ENCODE measurements at places on chromosomes 2 and 18.

DNA sequence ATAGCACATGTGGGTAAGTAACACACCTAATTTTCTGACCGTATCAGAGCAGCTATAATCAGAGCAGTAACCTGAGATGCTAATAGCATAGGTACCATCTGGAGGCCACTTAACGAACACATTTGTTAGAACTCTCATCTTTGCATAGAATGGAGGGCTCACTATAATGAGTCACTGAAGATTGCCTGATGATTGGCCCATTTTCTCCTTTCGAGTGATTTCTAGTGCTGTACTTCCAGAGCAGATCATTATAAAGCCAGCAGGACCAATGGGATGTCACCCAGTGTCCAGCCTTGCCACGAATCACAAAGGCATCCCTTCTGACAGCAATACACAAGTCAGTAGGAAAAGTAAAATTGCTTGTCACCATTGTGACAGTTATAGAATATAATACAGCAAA lies 81.7 kb upstream of the REV1 start:
- no peak for DNase-seq

GRCh38 chr2:67752199-67752598 lies 310.6 kb downstream of the C1D start:
- DNase-seq = no peak

- no peak for DNase-seq
These were observed 85.4 kb upstream of the CABLES1 start for GRCh38 chr18:23049698-23050373.

- no peak for DNase-seq
These were observed 17.2 kb downstream of the SLC30A3 start for GRCh38 chr2:27245626-27246025.

GRCh38 chr18:48943736-48944527 lies 6.8 kb downstream of the SMAD7 start:
- no peak for DNase-seq

- no peak for DNase-seq
These were observed 42.4 kb downstream of the LRRFIP1 start for GRCh38 chr2:237669628-237670392.

- DNase-seq = peak; percentile 38
These were observed 110.2 kb downstream of the MDH1 start for GRCh38 chr2:63698786-63699548.

DNA sequence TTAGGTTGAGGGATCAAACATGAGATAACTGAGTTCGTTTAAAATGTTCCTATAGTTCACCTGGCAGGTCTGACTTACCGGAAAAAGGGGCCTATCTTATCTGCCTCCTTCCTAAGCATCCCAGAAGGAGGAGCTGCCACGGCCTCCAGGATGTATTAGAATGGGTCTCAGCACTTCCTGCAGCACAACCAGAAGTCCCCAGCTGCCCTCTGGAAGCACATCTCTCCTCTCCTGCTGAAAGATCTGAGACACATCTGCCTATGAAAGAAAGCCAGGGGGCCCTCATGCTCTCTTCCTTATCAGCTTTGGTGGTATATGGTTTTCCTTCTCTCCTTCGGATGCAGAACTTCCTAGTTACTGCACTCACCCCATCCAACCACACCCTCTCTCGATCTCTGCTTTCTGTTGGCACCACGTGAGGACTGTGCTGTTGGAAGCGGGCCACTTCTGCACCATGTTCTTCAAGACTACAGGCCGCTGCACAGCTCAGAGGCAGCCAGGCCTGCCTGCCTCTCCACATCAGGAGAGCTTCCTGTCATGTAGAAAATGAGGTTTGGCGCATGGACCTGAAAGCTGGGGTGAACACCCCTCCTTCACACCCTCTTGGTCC lies 6.5 kb downstream of the IGFBP5 start:
- DNase-seq = no peak

- no peak for DNase-seq
These were observed 20.3 kb upstream of the MARCO start for GRCh38 chr2:118921646-118922045.

DNA sequence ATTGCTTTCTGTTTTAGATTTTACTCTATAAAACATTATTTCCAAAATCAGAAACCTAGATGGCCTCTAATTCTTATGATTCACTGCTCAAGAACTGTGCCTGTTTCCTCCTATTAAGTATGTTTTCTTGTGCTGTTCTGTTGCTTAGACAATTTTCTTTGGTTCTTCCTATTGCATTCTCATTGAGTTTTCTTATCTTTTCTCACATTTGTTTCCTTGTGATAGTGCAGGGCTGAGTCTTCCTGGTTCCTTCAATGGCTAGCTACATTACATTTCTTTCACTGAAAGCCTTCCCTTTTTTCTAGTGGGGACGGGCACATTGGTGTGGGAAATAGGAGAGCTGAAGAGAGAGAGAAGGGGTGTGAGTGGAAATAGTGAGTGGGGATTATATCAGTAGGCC lies 183.4 kb downstream of the CALCRL start:
- no peak for DNase-seq

GRCh38 chr2:170420961-170421687 lies 243.2 kb downstream of the MYO3B start:
- no peak for DNase-seq

- peak; percentile 44 for DNase-seq
These were observed 138.4 kb downstream of the OTX1 start for GRCh38 chr2:63189026-63189425.

DNA sequence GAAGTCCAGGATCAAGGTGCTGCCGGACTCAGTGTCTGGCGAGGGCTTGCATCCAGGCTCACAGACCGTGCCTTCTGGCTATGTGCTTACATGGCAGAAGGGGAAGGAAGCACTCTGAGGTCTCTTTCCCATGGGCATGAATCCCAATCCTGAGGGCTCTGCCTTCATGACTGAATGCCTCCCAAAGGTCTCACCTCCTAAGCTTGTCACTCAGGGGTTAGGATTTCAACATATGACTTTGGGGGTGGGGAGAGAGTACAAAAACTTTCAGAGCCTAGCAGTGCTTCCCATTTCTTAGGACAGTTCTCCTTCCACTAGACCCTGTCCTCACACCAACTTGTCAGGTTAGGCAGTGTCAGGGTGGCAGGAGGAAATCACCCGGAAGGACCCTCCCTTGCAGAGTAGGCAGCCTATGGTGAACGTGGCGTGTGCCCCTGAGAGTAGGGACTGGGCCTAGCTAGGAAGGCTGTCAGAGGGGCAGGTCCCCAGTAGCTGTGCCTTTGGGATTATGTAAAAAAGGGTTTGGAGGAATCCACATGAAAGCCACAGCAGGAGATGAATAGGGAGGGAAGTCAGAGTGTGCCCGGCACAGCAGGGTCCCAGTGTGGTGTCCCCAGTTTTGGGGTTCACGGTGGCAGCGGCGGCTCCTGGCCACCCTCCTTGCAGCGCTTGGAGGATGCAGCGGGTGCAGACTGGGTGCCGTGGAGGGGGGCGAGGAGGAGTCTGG lies 233.3 kb downstream of the LDLRAD4 start:
- DNase-seq = no peak

DNA sequence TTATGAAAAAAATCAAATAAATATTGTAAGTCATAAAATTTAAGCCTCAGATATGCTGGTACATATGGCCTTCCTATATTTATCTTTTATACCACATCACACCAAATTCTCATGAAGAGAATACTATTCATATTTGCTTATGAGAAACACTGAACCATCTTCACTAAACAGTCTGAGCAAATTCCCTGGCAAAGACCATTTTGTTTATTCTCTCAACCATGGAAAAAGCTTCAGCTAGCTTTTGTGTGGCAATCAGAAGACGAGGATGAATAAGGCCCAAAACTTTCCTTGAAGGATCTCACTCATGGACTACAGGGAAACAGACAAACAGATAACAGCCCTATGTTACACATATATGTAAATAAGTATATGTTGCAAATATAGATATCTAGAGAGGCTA lies 252.1 kb downstream of the TMX3 start:
- DNase-seq = no peak

- no peak for DNase-seq
These were observed 132.1 kb upstream of the CTDP1 start for GRCh38 chr18:79547413-79548076.

GRCh38 chr18:22933966-22934423 lies 867 bp downstream of the RBBP8 start:
- no peak for DNase-seq

GRCh38 chr2:241136661-241137260 lies 12.5 kb downstream of the PASK start:
- no peak for DNase-seq

GRCh38 chr18:13610555-13611141 lies 115.7 kb downstream of the FAM210A start:
- DNase-seq = no peak

- DNase-seq = no peak
These were observed 1036.5 kb upstream of the CNTNAP5 start for GRCh38 chr2:122988395-122989221.

DNA sequence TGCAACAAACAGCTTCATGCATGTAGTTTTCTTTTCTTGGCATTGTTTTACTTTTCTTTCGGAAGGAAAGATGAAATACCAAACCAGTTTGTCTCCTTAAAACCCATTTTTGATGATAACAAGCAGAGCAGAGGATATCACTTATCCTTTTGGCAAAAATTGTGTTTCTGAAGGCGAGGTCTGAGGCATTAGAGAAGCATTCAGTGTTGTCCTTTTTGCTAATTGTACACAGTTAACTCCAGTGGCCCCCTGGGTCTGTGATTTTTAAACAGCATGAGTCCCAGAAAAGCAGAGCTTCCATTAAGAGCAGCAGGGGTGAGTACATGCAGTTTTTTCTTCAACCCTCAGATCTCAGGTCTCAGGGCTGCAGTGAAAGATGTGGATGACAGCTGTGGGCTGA lies 41.3 kb downstream of the TTC39C start:
- DNase-seq = no peak

DNA sequence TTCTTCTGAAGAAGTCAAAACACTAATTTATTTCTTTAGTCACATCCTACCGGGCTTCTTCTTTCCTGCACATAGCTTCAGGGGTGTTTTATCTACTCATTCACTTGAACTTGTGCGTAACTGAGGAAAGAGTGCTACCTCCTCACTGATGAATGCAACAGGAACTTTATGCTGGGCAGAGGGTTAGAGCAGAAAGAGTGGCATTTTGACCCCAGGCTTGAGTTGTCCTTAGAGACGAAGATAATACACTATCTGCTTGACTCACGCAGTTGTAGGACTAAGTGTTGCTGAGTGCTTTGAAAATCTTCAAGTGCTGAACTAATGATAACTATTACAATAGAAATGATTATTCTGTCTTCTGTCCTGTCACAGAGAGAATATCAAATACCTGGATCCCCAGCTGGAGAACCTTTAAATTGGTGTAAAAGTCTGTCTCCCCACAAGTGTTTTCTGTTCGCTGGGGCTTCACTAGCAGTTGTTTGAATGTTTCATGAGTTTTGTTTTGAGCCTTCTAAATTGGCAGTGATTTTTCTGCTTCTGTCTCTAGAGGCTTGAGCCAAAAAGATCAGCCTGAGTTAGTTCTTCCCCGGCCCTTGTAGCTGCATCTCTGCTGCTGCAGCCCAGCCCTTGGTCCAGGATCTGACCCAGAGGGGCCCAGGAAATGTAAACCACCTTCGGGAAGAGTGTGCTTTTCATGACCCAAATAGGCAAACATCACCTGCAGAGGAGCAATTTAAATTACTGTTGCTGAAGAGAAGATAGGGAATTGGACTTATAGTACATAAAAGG lies 86.3 kb upstream of the LGALSL start:
- no peak for DNase-seq

DNA sequence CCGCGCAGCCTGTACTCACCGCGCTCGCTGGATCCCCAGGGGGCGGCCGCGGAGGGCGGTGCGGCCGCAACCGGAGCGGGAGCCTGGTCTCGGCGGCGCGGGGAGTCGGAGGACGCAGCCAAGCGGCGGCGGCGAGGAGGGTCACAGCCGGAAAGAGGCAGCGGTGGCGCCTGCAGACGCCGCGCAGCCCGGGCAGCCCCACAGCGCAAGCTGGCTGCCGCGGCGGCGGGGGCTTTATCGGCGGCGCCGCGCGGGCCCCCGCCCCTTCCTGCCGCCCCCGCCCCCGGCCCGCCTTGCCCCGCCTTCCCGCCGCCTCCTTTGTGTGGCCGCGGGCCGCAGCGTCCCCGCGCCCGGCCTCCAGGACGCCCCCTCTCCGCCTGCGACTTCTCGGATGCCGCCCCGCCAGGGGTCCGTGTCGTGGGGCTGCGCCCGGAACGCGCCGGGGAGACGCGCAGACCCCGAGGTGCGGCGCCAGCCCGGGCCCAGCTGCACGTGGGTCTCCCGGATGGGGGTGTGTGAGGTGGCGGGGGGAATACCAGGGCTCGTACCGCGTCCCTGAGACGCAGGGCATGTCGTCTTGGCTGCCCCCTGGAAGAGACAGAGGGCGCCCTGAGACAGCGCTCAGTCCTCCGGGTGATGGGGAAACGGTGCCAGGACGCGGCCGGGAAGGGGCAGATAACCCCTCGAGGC lies at the start of gene SERPINE2:
TSS of gene SERPINE2 (minus strand) at position 207 of the 690 bp plus-strand sequence. CDS start 37,386 bp downstream, outside the sequence.
- peak; percentile 66 for DNase-seq

- peak; percentile 51 for DNase-seq
These were observed 19.8 kb downstream of the SMIM21 start for GRCh38 chr18:75407468-75408437.

GRCh38 chr2:2192091-2192955 lies 138.8 kb downstream of the MYT1L start:
- DNase-seq = no peak

GRCh38 chr2:99928470-99929053 lies 213.8 kb downstream of the AFF3 start:
- no peak for DNase-seq

DNA sequence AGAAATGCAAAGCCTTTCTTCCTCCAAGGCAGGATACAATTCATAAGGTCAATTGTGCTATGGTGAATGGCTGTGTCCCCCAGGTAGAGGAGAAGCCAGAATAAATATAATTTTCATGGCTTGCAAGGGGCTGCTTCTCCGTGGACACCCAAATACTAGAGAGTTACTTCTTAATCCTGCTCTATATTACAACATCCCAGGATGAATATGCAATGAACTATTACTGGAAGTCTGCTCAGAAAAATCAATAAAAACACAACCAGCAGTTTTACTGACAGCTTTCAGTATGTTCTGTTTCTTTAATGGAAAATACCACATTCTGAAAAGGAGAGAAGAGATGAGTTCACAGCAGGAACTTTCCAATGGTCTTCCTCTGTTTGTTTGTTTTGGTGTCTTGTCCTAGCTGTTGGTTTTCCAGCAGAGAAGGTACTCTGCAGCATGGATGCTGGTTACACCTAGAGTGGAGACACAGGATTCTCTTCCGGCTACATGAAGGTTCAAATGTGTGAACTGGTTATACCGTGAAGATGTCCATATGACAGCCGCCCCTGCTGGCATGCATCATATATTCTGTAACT lies 213.0 kb downstream of the PID1 start:
- DNase-seq = no peak

DNA sequence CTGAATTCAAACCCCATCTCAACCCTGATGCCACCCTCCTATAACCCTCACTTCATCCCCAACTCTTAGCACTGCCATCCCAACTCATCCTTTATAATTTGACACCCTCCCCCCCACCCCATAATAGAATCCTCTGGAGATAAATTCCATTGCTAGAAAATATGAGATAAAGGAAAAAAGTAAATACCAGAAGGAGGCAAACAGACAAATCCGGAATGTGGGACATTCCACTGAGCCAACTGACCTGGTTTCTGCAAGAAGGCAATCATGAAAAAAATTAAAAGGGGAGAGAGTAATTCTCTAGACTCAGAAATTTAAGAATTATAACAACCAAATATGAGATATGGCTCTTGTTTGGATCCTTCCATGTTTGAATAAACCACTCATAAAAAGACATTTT lies 132.4 kb downstream of the CYP26B1 start:
- no peak for DNase-seq
